ENCODE measurements at places on chromosomes 2 and 18. TPM values are rescaled to one million over a fixed set of nuclear protein-coding genes. Genes with fewer than 3 reads are reported as not detected.

Gene NTSR2
- not detected for total RNA-seq

Gene BMP10
- total RNA-seq: not detected

Gene SYT4
- total RNA-seq: under 0.01 TPM

Gene CXCR2
- total RNA-seq: 0.73 TPM

Gene TSPYL6
- total RNA-seq: not detected

Gene COL5A2
- total RNA-seq: 0.94 TPM

Gene NCKAP5
- total RNA-seq: under 0.01 TPM

Gene MOCOS
- total RNA-seq: under 0.01 TPM

Gene TANK
- 275 TPM for total RNA-seq

Gene TOGARAM2
- 0.73 TPM for total RNA-seq

Gene ALPI
- not detected for total RNA-seq

Gene ANKRD30BL
- not detected for total RNA-seq

Gene ZNF24
- total RNA-seq: 72.3 TPM

Gene AQP12B
- total RNA-seq: not detected

Gene CLEC4F
- total RNA-seq: 0.21 TPM

Gene MEP1B
- not detected for total RNA-seq

Gene UCN
- not detected for total RNA-seq

Gene EDAR
- total RNA-seq: 2.5 TPM

Gene MC4R
- total RNA-seq: not detected

Gene EMX1
- not detected for total RNA-seq

Gene SERPINB3
- total RNA-seq: not detected

Gene M1AP
- 0.31 TPM for total RNA-seq

Gene NPPC
- total RNA-seq: not detected

Gene AMMECR1L
- 7.0 TPM for total RNA-seq

Gene GKN1
- 0.31 TPM for total RNA-seq

Gene EVX2
- not detected for total RNA-seq

Gene CYRIA
- total RNA-seq: 63.3 TPM

Gene AQP12A
- not detected for total RNA-seq

Gene CHRNG
- total RNA-seq: not detected

Gene FAM161A
- total RNA-seq: 0.52 TPM

Gene SNORC
- total RNA-seq: under 0.01 TPM

Gene SLC9A2
- not detected for total RNA-seq

Gene FAM228A
- 0.10 TPM for total RNA-seq

Gene AOX1
- not detected for total RNA-seq

Gene SLC8A1
- 51.2 TPM for total RNA-seq

Gene ANKRD36
- total RNA-seq: 61.9 TPM

Gene TANC1
- total RNA-seq: 0.21 TPM

Gene TUBA4B
- not detected for total RNA-seq

Gene ARHGAP25
- total RNA-seq: 28.2 TPM

Gene ARL4C
- total RNA-seq: 144 TPM

Gene AFF3
- 21.9 TPM for total RNA-seq

Gene ALPG
- not detected for total RNA-seq

Gene COL6A3
- 0.52 TPM for total RNA-seq

Gene RAB17
- 0.10 TPM for total RNA-seq

Gene HAUS1
- 14.8 TPM for total RNA-seq

Gene OSBPL6
- 0.21 TPM for total RNA-seq

Gene HOXD8
- total RNA-seq: not detected

Gene WDPCP
- total RNA-seq: 14.5 TPM

Gene TRIP12
- 224 TPM for total RNA-seq

Gene REG3G
- not detected for total RNA-seq

Gene GNAL
- total RNA-seq: 0.84 TPM

Gene TBC1D8
- 11.3 TPM for total RNA-seq

Gene KYNU
- total RNA-seq: 35.9 TPM

Gene ABCG8
- not detected for total RNA-seq

Gene CRYGD
- total RNA-seq: not detected

Gene IL1R2
- total RNA-seq: 1.4 TPM

Gene CHMP1B
- 211 TPM for total RNA-seq

Gene NLRC4
- total RNA-seq: 3.0 TPM

Gene BCL2L11
- total RNA-seq: 53.2 TPM

Data from mononuclear cell (primary cell).